ENCODE measurements at places on chromosomes 2 and 18.
A peak's percentile ranks its signal among the peaks of the same experiment; 100 is the strongest.

- DNase-seq: no peak
These were observed 34.7 kb downstream of the ANKRD29 start for GRCh38 chr18:23627970-23628369.

- DNase-seq: no peak
These were observed 87.9 kb downstream of the RAD51AP2 start for GRCh38 chr2:17430326-17430725.

- DNase-seq: no peak
These were observed 20.8 kb upstream of the TMX3 start for GRCh38 chr18:68735483-68736343.

GRCh38 chr2:9655441-9656269, 24.9 kb upstream of the YWHAQ start:
- DNase-seq: no peak

DNA sequence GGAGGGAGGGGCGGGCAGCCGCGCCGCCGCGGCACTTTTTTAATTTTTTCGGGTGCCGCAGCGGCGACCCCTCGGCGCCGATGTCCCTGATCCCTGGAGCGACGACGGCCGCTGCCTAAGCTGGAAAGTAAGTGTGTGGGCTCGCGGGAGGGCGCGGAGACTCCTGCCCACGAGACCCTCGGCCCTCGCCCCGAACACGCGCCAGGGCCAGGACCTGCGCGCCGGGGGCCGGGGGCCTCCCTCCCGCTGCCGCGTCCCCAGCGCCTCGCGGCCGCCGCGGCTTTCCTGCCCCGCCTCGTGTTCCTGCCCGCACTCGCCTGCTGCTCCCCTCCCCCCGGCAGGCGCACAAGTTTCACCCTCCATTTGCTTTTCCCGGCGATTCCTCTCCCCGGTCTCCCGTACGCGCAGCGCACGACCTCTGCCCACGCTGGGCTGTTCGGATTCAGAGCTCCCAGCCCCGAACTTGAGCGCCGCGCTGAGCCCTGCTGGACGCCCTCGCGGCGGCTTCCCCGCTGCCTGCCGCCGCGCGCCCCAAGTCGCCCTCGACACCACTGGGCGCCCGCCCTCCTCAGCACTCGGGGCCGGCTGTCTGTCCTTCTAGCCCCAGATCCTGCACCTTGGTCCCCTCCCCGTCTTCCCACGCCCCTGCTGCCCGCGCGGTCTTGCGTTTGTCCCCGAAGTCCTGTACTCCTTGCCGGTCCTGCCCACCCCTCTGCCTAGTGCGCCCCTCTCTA, 507 bp downstream of the PKP4 start:
- peak; percentile 33 for DNase-seq

- DNase-seq: no peak
These were observed 105.5 kb downstream of the NRP2 start for GRCh38 chr2:205787761-205788160.

DNA sequence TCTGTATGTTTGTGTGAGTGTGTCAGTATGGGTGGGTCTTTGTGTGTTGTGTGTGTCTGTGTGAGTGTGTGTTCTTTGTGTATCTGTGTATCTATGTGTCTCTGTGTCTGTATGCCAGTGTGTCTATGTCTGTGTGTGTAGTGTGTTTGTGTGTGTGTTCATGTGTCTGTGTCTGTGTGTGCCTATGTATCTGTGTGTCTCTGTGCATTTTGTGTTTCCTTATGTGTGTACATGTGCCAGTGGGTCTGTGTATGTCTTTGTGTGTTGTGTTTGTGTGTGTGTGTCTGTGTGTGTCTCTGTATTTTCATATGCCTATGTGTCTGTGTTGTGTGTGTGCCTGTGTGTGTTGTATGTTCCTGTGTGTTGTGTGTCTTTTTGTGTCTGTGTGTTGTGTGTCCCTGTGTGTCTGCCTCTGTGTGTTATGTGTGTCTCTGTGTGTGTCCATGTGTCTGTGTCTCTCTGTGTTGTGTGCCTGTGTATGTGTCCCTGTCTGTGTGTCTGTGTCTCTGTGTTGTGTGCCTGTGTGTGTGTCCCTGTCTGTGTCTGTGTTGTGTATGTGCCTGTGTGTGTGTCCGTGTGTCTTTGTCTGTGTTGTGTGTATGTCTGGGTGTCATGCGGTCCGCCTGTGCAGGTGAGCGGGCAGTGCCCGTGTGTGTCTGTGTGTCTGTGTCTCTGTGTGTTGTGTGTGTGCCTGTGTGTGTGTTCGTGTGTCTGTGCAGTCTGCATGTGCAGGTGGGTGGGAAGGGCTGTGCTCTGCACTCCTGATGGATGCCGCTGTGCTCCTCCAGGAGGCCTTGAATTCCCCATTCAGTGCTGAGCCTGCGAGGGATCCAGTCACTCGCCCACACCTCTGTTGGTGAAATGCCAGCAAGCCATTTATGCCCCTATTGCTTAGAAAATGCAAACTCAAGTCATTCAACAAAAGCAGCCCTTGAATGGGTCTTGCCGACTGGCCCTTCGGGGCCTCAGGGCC, 37.4 kb downstream of the KLHL29 start:
- no peak for DNase-seq

DNA sequence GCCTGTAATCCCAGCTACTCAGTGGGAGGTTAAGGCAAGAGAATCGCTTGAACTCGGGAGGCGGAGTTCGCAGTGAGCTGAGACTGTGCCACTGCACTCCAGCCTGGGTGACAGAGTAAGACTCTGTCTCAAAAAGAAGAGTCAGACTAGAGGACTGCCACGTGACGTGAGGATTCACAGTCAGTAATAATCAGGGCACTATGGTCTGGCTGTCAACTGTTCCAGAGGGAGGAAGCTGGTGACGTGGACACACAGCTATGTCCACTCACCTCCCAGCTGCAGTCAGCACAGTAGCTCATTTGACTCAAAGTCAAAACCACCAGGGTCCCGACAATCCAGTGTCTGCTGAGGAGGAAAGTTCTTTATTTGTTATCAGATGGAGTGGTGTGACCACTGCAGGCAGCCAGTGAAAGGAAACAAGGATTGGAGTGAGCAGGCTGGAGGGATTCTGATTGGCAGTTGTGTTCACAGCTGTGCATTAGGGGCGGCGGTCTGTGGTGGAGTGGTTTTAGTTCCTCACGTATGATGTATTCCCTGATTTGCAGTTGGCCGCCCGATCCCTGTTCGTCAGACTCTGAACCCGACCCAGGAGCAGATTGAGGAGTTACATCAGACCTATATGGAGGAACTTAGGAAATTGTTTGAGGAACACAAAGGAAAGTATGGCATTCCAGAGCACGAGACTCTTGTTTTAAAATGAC, 37.9 kb downstream of the MOGAT1 start:
- peak; percentile 75 for DNase-seq

- DNase-seq: no peak
These were observed 1352.9 kb upstream of the CHAC2 start for GRCh38 chr2:52414561-52415295.

DNA sequence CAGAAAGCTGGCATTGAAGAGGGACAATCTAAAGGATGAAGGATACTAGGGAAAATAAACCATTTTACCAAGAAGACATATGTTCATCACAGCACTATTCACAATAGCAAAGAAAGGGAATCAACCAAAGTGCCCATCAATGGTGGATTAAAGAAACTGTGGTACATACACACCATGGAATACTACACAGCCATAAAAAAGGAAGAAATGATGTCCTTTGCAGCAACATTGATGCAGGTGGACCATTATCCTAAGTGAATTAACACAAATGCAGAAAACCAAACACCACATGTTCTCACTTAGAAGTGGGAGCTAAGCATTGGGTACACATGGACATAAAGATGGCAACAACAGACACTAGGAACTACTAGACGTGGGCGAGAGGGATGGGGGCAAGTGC, 7.2 kb upstream of the MFF start:
- no peak for DNase-seq
